Endodermal cell (in vitro differentiated cells): ENCODE measurements at places on chromosomes 13 and 19.

DNA sequence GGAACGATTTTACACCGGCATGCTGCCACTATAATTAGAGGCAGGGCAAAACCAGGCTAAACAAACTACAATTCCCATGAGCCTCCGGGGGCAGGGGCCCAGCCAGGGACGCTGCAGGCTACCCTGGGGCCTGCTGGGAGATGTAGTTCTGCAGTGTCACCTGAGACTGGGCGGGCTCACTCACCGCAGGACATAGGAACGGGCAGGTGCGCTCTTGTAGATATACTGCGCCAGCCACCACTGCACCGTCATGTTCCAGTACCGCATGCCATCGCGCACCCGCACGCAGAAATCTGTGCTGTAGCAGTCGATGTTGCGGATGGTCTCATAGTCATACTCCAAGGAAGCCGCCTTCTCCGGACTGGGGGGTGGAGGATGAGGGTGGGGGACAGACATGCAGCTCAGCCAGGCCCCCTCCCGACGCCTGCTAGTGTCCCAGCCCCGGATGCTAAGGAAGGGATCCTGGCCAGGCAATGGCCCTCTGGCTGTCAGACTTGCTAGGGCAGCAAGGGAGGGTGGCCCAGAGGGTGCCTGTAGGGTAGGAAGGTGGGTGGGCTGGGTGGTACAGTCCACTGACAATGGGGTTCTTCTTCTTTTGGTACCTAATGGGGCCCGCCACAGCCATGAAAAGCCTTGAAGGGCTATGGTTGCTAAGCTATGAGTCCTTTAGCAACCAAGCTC is 5.8 kb upstream of the TMC4 start:
- peak; percentile 87 for DNase-seq

- no peak for DNase-seq
Observed at GRCh38 chr13:76474356-76474755, 411.8 kb downstream of the KCTD12 start.

- peak; percentile 83 for DNase-seq
Observed at GRCh38 chr13:57624565-57625435, 6.7 kb upstream of the PCDH17 start.

DNA sequence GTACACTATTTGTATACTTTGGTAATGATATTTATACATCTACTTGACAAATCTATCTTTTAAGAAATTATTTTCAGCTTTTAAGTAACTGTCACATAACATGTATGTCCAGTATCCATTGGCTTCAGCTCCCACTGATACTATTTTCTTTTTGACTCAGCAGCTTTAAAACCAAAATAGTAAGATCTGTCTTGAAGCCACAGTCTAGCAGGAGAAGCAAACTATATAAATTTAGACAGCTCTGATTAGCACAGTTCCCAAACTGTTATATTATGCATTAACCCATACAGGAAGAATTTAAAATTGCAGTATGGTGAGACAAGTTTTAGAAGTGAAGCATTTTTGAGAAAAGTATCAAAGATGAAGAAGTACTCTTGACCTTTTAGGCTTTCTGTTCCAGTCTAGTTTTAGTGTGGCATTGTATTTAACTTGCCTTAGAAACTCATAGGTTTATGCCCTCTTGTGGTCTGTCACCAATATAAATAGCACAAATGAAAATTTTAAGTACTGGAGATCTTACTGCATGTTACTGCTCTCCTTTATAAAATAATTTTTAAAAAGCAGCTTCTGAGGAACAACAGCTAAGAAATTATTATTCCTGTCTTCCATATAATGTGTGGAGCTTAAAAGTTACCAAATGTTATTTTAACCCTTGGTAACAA is 24.7 kb downstream of the URI1 start:
- no peak for DNase-seq

DNA sequence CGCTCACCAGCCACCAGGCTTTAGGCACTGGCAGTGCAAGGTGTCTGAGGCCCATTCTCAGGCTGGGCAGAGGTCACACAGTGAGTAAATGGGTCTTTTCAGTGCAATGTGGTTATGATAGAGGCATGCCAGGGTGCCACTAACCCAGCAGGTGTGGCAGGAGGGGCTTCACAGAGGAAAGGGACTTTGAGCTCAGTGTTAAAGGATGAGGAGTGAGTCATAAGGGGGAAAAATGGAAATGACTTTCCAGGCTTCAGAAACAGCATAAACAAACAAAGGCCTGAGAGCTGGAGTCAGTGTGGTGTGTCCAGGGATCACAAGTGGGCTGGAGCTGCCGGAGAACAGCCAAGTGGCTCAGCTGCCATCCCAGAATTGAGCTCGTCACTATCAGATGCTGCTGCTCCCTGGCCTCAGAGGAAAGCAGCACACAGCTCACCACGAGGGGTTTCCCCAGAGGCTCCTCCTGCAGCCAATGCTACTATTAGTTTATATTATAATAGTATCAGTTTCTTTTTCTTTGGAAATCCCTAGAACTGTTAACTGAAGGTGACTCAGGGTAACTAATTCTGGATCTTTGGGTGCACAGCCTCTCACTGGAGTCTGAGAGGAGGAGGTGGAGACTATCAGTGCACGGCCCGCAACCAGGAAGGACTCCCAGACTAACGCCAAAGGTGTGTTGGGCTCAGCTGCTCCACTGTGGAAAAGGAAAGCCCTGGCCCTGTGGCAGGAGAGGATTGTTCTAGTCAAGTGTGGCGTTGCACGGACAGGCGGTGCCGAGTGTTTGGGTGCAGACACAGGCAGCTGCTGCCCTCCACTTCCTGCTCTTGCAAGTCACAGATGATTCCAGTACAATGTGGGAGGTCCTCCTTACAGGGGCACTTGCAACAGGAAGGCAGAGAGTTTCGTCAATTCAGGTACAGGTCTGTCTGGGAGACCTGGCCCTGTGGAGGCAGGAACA is 39.5 kb downstream of the DHRS12 start:
- no peak for DNase-seq

GRCh38 chr19:32041681-32042292 is 303.6 kb upstream of the ZNF507 start:
- DNase-seq, result peak; percentile 76

DNA sequence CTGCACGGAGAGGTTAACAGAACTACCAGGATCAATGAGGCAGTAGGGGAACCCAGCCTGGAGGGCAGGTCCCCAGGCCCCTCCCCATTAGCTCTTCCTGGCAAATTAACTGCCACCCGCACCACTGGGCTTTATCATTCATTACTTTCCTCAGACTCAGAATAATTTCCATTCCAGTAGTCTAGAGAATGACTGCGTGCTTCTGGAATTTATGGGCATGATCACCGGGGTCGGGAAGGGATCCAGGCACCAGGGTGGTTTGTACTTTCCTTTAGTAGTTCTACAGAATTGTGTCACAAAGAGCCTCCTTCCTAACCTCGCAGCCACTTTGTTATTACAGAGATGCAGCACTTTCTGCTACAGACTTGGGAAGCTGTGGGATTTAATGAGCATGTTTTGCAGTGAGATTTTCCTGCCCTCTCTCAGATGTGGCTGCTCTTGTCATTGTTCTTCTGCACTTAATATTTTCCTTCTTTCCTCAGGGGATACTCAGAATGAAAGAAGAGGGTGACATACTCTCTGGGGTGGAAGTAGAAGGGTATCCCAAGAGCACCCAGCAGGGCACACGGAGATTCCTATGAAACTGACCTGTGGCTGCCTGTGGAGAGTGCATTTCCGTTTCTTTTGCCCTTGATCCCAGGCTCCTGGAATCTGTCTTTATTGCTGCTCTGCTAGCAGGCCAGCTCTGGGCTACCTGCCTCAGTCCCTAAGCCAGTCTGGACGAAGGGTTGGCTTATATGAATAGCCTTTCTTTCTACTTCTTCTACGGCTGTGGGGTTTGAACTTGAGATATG is 285.0 kb upstream of the SLC10A2 start:
- DNase-seq, result peak; percentile 65

- DNase-seq, result no peak
Observed at GRCh38 chr19:54193011-54193410, 1.9 kb downstream of the TSEN34 start.

- no peak for DNase-seq
Observed at GRCh38 chr13:39536906-39537305, 66.1 kb downstream of the LHFPL6 start.

DNA sequence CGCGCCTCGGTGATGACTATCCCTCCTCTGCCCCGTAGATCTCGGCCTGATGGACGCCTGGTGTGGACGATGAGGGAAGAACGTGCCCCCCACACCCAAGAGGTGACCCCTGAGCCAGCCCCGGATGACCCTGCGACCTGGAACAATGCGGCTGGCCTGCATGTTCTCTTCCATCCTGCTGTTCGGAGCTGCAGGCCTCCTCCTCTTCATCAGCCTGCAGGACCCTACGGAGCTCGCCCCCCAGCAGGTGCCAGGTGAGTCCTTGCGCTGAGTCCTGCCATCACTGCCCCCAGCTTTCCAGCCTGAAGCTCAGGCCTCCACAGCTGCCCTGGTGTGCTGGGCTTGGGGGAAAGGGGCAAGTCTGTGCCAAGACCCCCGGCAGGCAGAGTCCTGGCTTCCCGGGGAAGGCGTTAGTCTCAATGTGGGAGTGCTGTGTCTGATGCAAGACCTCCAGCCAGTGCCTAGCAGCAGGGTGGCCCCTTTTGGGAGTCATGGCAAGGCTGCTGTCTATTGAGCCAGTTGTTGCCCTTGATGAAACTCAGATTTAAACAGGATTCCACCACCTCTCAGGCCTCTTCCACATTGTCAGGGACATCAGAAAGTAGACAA is 67.5 kb downstream of the CHST8 start:
- DNase-seq, result no peak

DNA sequence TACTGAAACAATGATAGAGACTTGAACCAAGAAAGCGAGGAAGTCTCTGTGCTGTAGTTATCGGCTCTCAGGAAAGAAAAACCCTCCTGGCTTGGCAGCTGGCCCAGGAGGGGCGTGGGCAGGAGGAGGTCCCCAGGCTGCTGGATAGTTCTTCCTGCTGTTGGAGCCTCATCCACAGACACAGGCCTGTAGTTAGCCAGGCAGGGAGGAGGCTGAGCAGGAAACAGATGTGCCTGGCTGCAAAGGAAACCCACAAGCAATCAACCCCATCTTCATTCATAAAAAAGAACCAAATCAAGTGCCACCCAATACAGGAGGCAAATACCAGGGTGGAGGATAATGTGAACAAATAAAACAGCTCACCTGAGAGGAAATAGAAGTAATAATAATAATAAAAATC is 86.2 kb downstream of the IRS2 start:
- peak; percentile 59 for DNase-seq
